ENCODE measurements at places on chromosomes 7 and 10. TPM values are rescaled to one million over a fixed set of nuclear protein-coding genes. Genes with fewer than 3 reads are reported as not detected.
A peak's percentile ranks its signal among the peaks of the same experiment; 100 is the strongest.

The STEAP1B gene
- 18.2 TPM for total RNA-seq

The TAS2R41 gene
- not detected for total RNA-seq

The AKR1C4 gene
- total RNA-seq, result not detected

The GLCCI1 gene
- 0.76 TPM for total RNA-seq

The KCP gene
- not detected for total RNA-seq

The PLXDC2 gene
- total RNA-seq, result under 0.01 TPM

The ACTA2 gene
- 19.4 TPM for total RNA-seq

The PTF1A gene
- not detected for total RNA-seq

The GBX1 gene
- total RNA-seq, result not detected

The LDB3 gene
- total RNA-seq, result not detected

DNA sequence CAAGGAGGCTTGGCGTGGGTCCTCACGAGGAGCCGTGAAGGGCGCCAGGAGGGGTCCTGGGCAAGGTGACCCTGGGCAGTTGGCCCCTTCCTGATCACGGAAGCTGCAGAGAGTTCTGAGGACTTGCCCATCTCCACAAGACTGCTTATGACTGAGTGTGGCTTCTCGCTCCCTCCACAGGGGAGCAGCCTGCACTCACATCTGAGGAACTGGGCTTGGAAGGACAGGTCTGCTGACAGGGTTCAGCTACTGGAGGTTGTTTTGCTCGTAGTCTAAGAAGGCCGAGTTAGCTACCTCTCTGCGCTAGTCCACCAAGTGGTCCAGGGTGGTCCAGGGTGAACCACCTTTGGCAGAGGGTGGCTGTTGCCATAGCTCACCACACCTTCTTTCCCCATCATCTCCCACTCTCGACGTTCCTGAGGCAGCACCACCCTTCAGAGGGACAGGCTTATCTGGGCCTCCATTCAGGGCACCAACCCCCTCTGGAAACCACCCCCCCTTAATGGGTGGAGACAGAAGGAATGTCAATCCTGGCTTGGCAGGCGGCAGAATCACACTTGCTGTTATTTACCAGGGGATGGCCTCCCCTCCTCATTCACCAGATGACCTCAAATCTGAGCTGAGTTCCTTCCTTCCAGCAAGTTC lies 38.2 kb downstream of the FAM53B start:
- no peak for DNase-seq

DNA sequence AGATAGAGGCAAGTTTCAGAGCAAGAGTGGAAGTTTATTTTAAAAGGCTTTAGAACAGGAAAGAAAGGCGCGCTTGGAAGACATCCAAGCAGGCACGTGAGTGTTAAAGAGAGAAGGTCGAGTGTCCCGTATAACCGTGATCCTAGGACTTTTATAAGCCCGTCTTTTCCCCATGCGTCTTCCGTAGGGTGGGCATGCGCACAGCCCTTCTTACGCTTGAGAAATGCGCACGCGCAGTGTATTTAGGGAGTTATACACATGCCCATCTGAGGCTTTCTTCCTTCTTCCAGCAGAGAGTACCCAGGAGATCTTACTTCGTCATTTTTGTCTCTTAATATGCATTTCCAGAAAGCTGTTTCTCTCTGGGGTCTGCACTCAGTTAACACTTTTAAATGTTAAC lies 52.4 kb downstream of the CALD1 start:
- DNase-seq, result no peak

DNA sequence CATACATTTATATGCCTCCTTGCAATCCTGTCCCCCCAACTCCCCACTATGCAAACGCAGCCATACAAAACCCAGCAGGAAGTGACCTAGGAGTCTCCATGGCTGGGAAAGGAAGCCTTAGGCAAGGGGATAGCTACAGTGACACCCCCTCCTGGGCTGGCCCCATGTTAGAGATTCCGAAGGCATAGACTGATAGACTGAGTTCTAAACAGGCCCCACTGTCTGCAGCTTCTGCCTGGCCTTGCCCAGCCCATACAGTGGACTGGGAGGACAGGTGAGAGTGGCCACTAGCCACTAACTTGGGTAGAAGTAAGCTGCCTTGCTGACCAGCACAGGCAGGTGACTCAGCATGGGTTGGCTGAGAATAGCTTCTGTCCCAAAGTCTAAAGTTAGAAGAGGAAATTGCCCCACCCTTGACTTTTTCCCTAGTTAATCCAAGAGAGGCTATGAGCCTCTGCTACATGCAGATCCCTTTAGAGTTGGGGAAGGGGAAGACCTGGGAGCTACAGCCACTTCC lies 106.3 kb downstream of the C10orf105 start:
- peak; percentile 39 for DNase-seq

GRCh38 chr7:155363146-155363539 lies 65.5 kb downstream of the INSIG1 start:
- DNase-seq, result no peak

DNA sequence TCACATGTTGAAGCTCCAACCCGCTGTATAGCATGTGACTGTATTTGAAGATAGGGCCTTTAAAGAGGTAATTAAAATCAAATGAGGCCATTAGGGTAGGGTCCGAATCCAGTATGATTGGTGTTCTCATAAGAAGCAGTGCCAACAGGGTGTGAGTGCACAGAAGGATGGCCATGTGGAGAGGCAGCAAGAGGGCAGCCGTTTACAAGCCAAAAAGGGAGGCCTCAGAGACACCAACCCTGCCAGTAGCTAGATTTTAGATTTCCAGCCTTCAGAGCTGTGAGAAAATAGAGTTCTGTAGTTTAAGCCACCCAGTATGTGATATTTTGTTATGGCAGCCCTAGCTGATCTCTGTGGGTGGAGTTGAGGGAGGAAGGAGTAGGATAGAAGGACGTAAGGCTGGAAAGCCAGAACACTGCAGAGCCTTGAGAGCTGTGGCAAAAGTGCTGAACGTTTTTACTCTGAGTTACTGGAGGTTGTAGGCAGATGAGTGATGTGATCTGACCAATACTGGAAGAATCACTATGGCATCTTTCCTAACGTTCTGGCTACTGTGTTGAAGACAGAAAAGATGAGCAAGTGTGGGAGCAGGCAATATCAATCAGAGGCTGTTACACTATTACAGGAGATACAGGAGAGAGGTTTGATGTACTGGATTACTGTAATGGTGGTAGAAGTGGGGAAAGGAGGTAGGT lies 334.9 kb downstream of the ELMO1 start:
- peak; percentile 38 for DNase-seq

- DNase-seq, result no peak
These were observed 56.5 kb downstream of the ZNF277 start for GRCh38 chr7:112262855-112263487.

DNA sequence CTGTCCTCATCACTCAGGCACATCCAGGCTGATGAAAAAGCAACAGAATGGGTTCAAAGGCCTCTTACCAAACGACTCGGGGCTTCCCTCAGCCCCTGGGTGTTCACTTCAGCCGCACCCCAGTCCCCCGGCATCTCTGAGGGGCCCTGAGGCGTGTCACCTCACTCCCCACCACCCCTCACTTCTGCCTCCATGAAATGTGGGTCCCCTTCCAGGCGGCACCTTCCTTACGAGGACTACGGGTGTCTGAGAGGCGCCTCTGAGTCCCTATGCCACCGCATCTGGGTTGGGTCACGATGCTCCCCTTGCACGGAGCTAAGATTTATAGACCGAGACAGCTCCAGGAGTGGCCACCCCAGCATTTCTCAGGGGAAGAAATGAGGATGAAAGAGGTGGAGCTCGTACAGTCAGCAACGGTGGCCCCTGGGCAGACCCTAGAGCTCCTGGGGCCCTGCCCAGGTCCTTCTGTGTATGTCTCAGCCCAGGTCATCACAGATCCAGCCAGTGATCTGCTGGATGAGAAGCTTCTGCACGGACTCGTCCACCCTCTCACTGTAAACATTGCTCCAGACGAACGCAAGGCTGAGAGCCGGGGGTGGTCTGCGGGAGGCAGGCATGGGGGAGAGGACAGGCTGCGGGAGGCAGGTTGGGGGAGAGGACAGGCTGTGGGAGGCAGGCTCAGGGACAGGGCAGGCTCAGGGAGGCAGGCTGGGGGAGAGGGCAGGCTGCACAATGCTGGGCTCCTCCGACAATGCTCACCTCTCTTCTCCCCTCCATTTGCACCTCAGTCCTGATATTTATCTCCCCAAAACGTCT lies 408.2 kb downstream of the DNAJB6 start:
- DNase-seq, result no peak

GRCh38 chr10:112938808-112939482 lies 11.1 kb upstream of the TCF7L2 start:
- no peak for DNase-seq

GRCh38 chr7:3879355-3880075 lies 578.5 kb downstream of the SDK1 start:
- DNase-seq, result no peak

GRCh38 chr10:118358327-118358726 lies 16.2 kb upstream of the FAM204A start:
- no peak for DNase-seq

DNA sequence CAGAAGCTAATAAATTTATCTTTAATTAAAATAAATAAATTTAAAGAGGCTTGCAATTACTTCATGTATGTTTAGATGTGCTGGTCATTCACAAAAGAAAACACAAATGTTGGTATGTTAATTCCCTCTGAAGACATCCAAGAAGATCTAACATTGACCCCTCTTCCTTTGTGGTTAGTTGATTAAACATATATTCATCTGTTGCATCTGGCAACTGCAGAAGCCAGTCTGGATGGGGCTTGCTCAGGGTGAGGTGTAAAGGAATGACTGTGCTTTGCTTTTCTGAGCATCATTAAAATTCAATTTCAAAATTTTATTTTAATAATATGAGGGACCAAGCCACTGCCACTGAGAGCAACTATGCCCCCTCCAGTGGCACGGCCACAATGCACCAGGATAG lies 36.4 kb upstream of the FERD3L start:
- no peak for DNase-seq

DNA sequence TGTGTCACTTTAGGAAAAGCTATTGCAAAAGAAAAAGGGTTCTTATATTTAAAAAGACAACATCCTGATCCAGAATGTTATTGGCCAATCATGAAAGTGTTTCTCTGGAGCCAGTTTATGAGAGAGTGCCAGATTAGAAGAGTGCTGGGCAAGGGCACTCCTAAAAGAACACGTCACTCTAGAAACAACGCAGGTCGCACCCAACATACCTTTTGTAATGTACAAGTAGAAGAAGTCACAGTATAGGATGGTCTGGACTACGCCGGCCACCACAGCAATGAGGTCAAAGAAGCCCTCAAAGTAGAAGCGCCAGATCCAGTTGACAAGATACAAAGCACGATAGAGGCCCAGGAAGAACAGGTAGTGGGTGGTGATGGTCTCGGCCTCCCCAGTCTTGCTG lies 18.1 kb upstream of the DAGLB start:
- DNase-seq, result no peak

- DNase-seq, result no peak
These were observed 128.5 kb upstream of the CDK1 start for GRCh38 chr10:60649485-60650377.

DNA sequence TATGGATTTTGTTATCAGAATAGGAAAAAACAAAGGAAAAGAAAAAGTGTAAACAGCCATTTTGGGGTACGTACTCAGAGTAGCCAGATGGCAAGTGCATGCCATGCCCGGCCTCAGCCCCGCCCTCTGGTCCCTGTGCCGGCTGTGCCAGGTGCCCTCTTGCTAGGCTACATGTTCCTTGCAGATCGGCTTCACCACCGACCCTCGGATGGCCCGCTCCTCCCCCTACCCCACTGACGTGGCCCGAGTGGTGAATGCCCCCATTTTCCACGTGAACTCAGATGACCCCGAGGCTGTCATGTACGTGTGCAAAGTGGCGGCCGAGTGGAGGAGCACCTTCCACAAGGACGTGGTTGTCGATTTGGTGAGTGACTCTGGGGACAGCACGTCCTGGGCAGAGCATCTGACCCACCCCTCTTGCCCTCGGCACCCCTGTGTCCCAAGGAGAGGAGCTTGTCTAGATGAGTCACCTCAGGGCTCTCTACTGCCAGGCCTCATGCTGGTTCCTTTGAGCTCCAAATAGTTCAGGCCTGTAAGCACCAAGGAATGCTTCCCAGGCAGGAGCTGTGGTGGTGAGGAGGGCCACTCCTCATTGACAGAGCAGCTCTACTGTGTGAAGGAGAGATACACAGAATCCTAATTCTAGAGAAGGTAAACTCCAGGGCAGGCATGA lies 54.9 kb upstream of the ZMIZ2 start:
- DNase-seq, result peak; percentile 91

- no peak for DNase-seq
These were observed 260.4 kb downstream of the SEMA3A start for GRCh38 chr7:83934118-83934734.

GRCh38 chr7:8444468-8444769 lies 11.0 kb downstream of the NXPH1 start:
- no peak for DNase-seq

- no peak for DNase-seq
These were observed 55.6 kb downstream of the PCDH15 start for GRCh38 chr10:54745436-54745835.

DNA sequence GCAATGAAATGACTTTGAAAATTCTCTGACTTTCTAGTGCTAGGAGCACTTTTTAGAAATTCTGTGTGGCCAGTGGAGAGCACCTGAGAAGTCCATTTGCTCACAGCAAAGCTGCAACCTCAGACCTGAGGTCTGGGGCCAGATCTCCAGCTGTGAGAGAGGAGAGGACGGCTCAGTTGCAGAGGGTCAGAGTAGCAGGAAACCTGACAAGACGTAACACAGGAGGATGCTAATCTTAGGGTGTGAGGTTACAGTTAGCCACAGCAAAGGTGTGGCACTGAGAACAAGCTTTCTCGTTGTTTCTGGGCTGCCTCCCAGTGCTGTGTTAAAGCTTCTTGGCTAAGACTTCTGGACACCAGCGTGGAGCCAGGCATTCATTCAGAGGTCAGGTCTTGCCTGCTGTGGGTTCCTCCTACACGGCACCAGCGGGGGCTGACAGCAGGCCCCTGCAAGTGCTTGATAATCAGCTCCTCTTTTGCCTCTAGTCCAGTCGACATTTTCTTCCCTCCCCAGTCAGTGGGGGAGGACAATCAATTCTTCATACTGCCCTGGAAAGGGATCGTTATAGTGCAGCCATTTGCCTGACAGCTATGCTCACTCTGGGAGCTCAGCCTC lies 435.4 kb upstream of the DPP6 start:
- peak; percentile 1 for DNase-seq

DNA sequence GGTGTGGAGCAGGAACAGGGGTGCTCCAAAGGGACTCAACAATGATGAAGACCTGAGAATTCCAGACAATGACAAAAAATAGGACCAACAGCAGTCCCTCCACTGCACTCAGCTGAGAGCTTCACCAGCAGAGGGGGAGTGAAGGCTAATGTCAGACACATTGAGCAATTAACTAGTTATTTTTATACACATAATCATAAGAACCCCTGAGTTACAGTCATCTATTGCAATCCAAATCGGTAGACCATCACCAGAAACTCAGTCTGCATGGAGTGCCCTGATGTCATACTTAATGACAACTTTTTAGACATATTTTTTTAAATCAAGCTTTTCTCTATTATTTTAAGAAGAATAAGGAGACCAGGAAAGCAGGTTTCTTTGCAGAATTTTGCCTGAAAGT lies 30.6 kb upstream of the IKZF1 start:
- DNase-seq, result no peak
